Osteoblast (primary cell): ENCODE measurements at places on chromosomes 1 and 21. TPM values are rescaled to one million over a fixed set of nuclear protein-coding genes. Genes with fewer than 3 reads are reported as not detected.

GRCh38 chr21:42122808-42123207, 51.7 kb downstream of the UMODL1 start:
- H3K4me3 ChIP-seq = no peak overlapping the region
- H3K36me3 ChIP-seq = no peaks in the 10 kb centered on the region
- no peak overlapping the region for H3K27ac ChIP-seq
- peak; percentile 42 for DNase-seq
- H3K27me3 ChIP-seq = peaks cover 54% of the 10 kb centered on the region
- peaks cover 6% of the 10 kb centered on the region for H3K4me1 ChIP-seq

GRCh38 chr1:95018602-95019369, 54.0 kb downstream of the ALG14 start:
- no peak for DNase-seq
- no peaks in the 10 kb centered on the region for H3K36me3 ChIP-seq
- no peaks in the 10 kb centered on the region for H3K27me3 ChIP-seq
- no peak overlapping the region for H3K4me3 ChIP-seq

DNA sequence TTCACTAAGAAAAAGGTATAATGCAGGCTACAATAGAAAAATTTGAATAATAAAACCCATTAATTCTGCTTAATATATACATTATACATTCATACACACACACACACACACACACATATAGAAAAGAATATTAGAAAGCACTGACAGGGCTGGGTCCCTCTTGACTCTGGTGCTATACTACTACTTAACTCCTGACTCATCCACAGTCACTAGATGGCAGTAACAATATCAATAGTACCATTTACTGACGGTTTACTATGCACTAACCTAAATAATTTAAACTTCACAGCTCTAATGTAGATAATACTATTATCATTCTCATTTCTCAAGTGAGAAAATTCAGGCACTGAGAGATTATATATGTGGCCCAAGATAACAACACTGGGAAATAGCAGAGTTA, 87.5 kb downstream of the COP1 start:
- no peak for DNase-seq
- H3K27ac ChIP-seq = no peak overlapping the region
- H3K27me3 ChIP-seq = no peaks in the 10 kb centered on the region
- H3K4me3 ChIP-seq = no peak overlapping the region
- H3K4me1 ChIP-seq = no peaks in the 10 kb centered on the region

DNA sequence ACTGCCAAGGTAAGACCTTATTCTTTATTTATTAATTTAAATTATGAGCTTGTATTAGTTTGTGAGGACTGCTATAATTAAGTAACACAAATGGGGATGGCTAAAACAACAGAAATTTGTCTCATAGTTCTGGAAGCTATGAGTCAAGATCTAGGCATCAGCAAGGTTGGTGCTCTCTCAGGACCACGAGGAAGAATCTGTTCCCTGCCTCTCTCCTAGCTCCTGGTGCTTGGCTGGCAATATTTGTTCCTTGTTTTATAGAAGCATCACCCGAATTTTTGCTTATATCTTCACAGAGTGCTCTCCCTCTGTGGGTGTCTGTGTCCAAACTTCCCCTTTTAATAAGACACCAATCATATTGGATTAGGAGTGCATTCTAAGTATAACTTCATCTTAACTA, 41.4 kb upstream of the CCDC190 start:
- no peak overlapping the region for H3K4me3 ChIP-seq
- peak overlapping the region; percentile 24 for H3K27ac ChIP-seq
- H3K36me3 ChIP-seq = no peaks in the 10 kb centered on the region
- H3K27me3 ChIP-seq = no peaks in the 10 kb centered on the region

SHISA4 gene
- total RNA-seq = 25.3 and 27.1 TPM in 2 replicates

CPT2 gene
- total RNA-seq = 20.6 and 24.2 TPM in 2 replicates

ANGEL2 gene
- total RNA-seq = 46.3 and 59.2 TPM in 2 replicates

KRTAP22-1 gene
- not detected in 2 replicates for total RNA-seq

NPR1 gene
- under 0.01 TPM in 1 of 2 replicates, not detected in the other for total RNA-seq

GNG4 gene
- total RNA-seq = under 0.01 and 0.29 TPM in 2 replicates
